ENCODE measurements at places on chromosomes 13 and 19. TPM values are rescaled to one million over a fixed set of nuclear protein-coding genes. Genes with fewer than 3 reads are reported as not detected.

- DNase-seq, result no peak
Observed at GRCh38 chr13:46850214-46850613, 46.6 kb downstream of the HTR2A start.

GRCh38 chr13:58597552-58597951, 966.0 kb downstream of the PCDH17 start:
- no peak for DNase-seq

GRCh38 chr13:35231426-35231825, 245.1 kb downstream of the MAB21L1 start:
- DNase-seq, result no peak

DNA sequence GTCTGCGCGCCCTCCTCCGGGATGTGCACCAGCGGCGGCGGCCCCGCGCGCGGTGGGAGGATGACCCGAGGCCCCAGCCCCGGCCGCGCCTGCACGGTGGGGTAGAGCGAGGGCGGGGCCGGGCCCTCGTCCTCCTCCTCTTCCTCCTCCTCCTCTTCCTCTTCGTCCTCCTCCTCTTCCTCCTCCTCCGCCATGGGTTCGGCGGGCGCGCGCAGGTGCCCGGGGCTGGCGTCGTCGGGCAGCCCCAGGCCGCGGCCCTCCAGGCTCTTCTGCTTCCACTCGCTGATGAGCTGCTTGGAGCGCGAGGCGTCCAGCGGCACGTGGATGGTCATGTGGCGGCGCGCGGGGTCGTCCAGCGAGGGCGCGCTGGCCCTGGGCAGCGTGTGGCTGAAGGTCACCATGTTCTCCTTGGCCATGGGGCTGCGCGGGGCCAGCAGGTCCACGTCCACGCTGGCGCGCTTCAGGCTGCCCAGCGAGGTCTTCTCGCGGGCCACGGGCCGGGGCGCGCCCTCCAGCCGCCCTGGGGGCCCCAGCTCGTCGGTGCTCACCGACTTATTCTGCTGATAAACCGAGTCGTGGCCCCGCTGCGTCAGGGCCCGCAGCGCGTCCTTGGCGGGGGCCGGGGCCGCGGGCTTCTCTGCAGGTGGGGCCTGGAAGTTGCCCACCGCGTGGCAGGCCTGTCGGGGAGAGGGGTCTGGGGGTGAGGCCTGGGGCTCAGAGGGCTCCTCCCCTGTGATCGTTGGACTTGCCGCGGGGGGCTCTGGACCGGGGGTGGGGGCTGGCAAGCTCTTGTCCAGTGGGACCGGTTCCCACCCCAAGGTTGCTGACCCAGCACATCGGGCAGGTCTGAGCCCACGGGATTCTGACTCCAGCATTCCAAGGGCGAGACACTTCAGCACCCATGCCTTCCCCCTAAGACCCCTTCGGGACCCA, 8.3 kb downstream of the PLPPR3 start:
- no peak for DNase-seq

DNA sequence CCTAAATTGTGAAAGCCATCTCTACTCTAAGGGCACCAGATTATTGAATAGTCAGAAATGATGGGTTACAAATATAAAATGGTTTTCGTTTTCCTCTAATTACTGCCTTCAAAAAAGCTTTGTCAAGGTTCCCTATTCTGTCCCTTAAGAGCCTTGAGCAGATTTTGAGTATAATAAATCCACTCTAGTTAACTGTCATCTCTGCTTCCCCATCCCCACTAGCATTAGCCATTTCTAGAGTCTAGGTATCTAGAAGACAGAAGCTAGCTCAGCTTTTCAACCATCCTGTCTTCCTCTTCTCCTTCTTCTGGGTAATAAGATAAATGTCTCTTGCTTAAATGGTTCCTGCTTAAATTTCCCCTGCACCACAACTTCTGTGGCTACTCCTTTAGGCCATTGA, 290.4 kb downstream of the DACH1 start:
- DNase-seq, result no peak

GRCh38 chr19:5099701-5100221, 130.8 kb downstream of the KDM4B start:
- no peak for DNase-seq

The CD79A gene
- total RNA-seq, result 27.3 TPM

The CEACAM20 gene
- total RNA-seq, result not detected
